Upper lobe of right lung (tissue), 1 donor: ENCODE measurements at places on chromosomes 6 and 20.
A peak's percentile ranks its signal among the peaks of the same experiment; 100 is the strongest.

DNA sequence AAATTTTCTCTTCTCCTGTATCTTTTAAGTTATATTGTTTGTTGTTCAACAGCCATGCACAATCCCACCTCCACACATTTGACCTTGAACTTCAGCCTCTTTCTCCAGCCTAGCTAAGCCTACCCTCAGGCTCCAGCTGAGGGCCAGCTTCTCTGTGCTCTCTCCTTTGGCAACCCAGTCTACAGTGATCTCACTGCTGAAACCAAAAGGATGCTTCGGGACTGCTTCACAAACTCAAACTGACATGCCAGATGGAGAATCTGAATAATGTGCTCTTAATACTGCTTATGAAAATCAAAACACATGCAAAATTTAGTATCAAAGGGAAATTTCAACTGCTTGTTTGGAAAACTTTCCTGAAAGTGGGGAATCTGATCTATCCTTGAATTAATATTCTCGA is 16.1 kb upstream of the RIN2 start:
- no peak for DNase-seq

DNA sequence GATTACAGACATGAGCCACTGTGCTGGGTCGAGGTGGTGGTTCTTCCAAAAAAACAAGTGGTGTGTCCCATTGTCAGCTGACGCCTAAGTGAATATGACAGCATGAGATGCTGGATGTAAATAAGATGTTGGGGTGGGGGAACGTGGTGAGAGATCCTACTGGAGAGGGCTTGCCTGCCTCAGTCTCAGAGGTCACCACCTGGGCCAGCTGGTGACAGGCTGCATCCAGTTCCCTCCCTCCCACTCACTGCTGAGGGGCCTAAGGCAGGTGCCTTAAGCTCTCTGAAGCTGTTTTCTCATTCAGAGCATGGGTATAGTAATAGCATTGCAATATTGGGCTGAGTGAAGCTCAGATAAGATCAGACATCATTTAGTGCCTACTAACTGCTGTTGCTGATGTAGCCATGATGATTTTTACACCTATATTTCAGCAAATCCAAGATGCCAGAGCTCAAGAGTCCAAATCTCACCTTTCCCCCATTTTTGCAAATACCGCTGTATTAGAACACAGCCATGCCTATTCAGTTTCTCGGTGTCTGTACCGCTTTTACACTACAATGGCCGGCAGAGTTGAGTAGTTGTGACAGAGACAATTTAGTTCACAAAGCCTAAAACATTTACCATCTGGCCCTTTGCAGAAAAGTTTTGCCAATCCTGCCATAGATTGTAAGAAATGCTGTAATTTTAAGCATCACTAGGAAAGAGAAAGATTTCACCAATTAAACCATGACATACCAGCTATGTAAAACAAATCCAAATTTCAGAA is 171.3 kb downstream of the ANKRD60 start:
- no peak for DNase-seq

GRCh38 chr20:879626-880025 is 36.5 kb downstream of the ANGPT4 start:
- DNase-seq = no peak

DNA sequence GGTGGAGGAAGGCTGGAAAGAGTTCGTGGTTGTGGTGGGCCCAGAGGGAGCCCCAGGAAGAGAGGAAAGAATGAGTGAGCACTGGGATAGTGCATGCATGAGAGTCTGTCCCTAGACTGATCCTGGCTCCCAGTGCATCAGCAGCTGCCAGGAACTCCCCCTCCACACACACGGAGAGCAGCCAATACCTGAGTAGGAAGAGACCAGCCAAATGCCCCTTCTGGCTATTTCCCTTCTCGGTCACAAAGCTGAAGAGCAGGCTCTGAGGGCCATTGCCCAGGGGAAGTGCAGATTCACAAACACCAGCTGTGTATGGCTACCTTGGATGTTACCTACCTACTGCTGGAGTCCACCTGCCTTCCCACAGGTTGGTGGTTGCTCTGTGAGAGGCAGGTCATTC is 45.1 kb downstream of the GABRR2 start:
- DNase-seq = no peak

DNA sequence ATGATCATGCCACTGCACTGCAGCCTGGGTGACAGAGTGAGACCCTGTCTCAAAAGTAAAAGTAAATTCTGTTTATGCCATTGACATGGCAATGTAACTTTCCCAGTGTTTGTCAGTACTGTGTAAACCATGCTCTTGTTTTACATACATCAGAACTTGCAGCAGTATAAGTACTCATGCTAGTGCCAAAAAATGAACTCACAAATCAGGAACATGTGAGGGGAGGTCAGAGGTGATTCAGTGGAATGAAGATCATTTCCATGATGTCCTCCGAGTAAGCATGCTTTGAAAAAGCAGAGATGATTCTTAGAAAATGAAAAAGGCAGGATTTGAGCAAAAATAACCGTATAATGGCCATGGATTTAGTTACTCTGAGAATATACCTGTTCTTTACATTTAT is 81.9 kb downstream of the ANKS1A start:
- no peak for DNase-seq

- no peak for DNase-seq
Measured at GRCh38 chr20:35187584-35188190, 15.8 kb downstream of the PROCR start.

DNA sequence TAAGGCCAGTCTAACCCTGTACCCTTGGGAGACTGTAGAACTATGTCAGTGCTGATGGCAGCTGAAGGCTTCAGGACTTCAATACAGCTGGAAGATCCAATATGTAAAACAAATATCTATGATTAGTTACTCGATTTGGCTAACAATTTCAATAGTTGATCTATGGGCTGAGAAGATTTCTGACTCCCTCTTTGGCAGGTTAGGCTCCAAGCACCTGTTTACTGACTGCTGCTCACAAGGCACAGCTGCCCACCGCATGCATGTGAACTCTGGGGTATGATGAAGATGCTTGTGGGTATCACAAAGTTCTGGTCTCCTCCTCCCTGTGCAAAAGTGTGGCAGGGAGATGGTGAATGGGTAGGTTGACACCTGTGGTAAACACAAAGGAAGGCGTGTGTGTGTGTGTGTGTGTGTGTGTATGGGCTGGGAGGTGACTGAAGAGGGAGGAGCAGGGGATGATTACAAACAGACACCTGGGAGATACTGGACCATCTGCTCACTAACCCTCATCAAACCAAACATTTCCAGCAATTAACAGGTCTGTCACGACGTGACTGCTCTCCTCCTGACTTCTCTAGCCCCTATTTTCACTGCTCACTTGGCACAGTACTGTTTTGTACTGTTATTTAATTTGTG is 18.1 kb downstream of the ELMO2 start:
- DNase-seq = no peak

GRCh38 chr6:70956451-70957283 is at the start of gene B3GAT2:
B3GAT2 (minus strand) TSS chr6:70957060; CDS start chr6:70956429, 631 bp downstream.
- DNase-seq = peak; percentile 67

- no peak for DNase-seq
Measured at GRCh38 chr6:106027758-106028157, 58.4 kb upstream of the PRDM1 start.

DNA sequence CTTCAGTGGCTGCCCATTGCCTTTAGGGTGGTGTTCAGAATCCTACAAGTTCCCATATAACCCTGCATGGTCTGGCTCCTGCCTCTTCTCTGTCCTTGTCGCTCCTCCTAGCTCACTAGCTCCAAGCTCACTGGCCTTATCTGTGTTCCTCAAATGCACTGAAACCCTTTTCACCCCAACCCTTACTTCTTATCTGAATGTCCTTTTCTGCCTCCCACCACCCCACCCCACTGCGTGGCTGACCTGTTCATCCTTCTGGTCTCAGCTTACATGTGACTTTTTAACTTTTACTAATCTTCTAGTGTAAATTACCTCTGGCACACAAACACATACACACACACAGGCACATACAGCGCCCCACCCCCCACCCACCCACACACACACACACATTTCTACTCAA is 41.0 kb upstream of the GLP1R start:
- DNase-seq = no peak

GRCh38 chr20:43863330-43863729 is 51.3 kb upstream of the TOX2 start:
- no peak for DNase-seq
